ENCODE measurements at places on chromosomes 13 and 19.
A peak's percentile ranks its signal among the peaks of the same experiment; 100 is the strongest.

- no peak for DNase-seq
These were observed 107.3 kb upstream of the ZNF507 start for GRCh38 chr19:32238076-32238475.

- peak; percentile 27 for DNase-seq
These were observed at the start of gene ABCC4 for GRCh38 chr13:95301183-95301967. ABCC4 (minus strand) TSS chr13:95301451; CDS start chr13:95301314, 137 bp downstream.

DNA sequence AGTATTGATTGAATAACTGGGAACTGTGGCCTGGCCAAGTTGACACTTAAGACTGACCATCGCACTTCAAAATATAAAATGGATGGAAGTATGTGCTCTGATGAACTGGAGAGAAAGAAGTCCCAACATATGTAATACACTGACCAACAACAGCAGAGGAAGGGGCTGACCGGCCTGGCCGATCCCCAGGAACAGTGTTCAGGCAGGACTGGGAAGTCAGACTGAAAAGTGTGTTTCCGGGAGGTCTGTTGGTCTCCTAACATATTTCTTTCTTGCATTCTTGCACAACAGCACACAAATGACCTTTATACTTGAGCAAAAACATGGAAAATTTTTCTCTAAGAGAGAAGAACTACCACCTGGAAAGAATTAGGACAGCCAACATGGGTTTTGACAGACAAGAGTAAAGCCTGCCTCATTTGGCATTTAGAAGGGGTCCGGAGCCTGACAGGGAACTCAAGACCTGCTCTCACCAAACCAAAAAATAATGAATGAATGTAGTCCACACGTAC lies 297.8 kb downstream of the OXGR1 start:
- no peak for DNase-seq

DNA sequence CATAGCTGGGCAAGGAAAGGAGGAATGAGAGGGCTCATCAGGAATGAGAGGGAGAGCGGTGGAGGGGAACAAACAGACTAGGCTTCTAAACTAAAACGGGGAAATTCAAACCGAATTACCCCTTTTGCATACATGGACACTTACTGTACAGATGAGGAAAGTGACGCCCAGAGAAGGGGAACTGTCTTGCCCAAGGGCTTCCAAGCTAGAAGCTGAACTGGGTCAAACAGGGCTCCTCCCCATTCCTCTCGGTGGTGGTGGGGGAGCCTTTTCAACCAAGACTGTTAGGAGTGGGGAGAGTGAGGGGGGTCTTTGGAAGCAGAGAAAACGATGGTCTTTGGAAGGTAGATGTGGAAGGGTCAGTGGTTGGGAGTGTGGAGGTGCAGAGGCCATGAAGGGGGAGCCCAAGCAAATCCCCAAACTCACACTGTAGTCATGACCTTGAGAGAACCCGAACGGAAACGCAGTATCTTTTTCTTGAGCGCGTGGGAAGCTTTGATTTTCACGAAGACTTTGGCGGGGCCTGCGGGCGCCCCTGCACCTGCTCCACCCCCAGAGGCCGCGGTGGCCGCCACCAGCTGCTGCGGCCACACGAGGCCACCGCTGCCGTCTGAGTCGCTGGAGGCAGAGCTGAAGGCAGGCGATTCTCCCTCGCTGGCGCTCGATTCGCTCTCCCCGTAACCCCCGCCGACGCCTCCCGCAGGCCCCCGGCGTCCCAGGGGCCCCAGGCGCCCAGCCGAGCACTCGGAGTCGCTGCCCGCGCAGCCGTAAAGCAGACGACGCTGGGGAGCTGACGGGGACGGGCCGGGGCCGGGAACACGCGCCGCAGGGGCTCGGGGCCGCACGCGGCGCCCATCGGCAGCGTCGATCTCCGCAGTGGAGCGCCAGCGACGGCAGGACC lies 12.3 kb upstream of the GNG8 start:
- DNase-seq = no peak

GRCh38 chr13:110412132-110412914 lies 105.2 kb downstream of the COL4A2 start:
- DNase-seq = peak; percentile 97

- no peak for DNase-seq
These were observed 15.7 kb downstream of the CIC start for GRCh38 chr19:42284591-42285341.

- DNase-seq = no peak
These were observed 243.5 kb downstream of the TSHZ3 start for GRCh38 chr19:31105761-31106160.

GRCh38 chr13:106917673-106918556 lies 350.0 kb upstream of the ARGLU1 start:
- peak; percentile 17 for DNase-seq

GRCh38 chr19:35224681-35225571 lies 3.6 kb downstream of the FAM187B start:
- no peak for DNase-seq

DNA sequence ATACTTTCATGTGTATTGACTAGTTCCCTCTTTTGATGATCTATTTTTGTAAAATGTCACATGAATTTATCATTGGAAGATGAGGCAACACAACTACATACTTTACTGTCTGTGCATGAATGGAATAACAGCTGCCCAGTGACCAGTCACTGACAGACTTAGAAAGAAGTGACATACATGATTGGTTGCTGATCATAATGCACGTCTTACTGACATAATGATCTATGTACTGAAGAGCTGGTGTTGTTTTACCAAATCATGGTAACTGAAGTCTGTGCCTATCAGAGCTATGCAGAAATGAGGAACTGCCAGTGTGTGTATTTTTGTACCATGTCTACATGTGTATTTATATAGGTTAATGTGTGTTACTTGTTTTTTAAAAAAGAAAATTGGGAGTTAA lies 26.5 kb downstream of the GPR18 start:
- no peak for DNase-seq

DNA sequence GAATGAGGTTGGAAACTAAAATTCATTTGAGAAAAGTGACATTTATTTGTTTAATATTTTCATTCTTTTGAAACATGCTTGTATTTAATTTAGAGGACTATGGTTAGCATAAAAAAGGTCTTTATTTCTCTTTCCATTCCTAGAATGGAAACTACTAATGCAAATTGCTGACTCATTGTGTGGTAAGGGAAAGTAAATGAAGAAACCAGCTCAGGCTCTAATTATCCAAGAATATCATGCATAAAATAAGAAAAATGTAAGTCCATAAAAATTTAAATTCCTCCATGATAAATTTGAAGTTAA lies 777.0 kb upstream of the SLITRK1 start:
- DNase-seq = no peak

DNA sequence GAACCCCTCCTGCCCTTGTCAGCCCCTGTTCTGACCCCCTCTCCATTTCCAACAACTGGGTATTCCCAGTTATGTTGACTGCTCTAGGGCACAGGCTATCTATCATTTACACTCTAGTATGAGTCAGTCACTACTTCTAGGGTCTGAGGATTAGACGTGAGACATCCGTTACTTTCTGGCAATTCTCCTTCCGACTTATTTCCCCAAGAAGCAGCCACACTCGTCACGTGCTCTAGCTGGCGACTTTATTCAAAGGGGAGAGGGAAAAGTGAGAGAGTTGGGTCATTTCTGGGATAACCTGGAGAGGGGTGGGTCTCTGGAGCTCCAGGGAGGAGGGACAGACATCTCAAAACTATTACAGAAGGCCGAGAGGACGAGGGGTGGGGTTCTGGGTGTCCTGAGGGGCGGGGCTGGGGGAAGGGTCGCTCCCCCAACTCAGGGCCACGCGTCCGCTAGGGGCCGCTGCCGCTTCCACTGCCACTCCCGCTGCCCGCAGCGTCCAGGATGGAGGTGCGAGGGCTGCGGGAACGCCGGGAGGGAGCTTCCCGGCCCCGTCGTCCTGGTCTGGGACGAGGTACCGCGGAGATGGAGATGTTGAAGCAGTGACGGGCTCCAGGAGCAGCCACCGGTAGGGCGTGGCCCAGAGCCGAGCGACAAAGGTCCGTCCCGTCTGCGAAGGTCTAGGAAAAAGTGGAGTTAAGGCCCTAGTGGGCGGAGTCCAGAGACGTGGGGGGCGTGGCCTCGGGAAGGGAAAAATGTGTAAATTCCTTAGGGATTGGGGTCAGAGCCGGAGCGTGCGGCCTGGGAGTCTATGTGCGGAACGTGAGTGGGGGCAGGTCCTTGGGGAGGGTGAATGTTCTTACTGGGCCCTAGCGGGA lies 8.9 kb downstream of the RTBDN start:
- DNase-seq = no peak
